ENCODE measurements at places on chromosomes 6 and 20.

DNA sequence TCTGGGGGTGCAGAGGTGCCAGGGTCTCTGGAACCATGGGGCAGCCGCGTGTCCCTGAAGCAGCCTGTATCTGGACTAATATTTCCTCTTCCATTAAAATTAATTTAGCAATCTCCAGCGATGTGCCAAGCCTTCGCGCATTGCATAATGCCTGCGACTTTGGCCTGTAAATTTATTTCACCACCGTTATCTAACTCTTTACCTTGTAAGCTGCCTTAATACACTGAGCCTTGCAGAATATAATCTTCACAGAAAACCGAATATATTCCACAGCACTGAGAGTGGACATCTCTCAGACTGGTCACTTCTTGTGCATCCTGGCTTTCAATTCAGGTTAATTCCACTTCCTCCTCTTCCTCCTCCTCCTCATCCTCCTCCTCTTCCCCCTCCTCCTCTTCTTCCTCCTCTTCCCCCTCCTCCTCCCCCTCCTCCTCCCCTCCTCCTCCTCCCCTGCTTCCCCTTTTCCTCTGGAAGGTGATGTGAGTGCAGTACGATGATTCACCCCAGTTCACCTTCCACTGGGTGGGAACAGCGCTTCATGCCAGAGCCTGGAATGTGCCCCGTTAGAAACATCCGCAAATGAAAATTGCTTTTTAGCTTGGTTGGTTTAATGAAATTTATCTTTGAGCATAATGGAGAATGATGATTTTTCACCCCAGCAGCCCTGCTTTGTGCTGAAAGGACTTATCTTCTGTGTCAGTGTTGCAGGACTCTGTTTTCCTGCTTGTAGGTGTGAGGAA is 101.4 kb downstream of the CDH4 start:
- DNase-seq, result no peak

DNA sequence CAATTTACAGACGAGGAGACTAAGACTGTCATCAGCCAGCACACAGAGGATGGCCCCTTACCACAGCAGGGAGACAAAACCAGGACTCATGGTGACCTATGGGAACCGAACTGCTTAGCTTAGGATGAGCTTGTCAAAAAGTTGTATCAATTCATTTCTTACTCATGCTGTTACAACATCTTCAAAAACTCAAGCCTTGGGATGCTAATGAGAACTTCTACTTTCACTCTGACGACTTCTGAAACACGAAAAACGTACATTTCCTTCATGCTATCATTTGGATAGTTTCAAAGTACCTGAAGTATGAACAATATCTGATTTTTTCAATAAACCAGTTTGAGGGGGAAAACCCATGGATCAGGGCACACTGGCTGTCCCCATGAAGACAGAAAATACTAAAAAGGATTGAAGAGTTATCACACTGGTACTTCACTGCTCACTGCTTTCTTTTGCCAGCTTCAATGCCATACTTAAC is 31.9 kb downstream of the HIVEP2 start:
- DNase-seq, result no peak

DNA sequence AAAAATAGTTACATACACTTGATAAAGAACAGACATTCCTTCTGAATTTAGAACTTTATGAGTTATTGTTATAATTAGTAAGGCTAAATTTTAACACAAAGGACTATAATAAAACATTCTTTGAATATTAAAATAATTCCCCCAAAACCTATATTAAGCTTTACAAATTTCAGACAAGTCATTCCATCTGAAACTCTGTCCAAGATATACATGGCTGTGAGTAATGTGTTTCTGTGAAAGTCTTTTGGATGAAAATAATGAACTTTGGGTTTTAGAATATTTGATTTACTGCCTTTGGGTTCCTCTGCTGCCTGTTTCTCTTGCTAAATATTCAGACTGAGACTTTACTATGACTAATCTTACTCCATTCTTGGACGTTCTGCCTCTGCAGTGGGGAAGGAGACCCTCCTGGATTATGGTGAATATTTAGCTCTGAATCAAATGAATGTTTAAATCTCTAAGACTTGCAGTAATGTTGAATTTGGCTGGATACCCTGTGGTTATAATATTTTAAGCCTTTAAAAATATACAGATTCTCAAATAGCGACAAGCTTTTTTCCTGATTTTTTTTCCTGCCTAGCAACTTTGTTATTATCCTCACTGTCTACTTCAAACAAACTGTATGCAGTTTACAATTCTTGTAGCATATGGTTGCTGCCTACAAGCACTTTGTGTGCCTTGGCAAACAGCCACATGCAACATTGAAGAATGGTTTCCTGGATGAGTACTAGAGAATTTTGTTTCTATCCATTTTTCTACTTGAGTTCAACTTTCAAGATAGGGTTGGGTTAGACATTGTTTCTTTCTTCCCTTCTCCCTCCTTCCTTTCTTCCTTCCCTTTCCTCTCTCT is 51.4 kb downstream of the TXLNB start:
- peak; percentile 44 for DNase-seq

DNA sequence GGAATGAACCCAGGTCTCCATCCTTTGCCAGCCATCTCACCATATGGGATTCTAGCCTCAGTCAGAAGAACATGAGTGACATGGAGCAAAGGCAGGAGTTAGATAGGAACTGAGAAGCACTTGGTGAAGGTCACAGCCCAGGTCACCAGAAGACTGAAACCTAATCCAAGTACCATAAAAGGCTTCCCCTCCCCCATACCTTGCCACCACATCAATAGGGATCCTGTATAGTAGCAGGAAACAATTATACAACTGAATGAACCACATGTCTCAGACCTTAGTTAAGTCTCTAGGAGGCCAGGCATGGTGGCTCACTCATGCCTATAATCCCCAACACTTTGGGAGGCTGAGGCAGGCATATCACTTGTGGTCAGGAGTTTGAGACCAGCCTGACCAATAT is 49.6 kb downstream of the KIZ start:
- no peak for DNase-seq

- no peak for DNase-seq
Measured at GRCh38 chr6:40187535-40188144, 253.4 kb upstream of the MOCS1 start.

DNA sequence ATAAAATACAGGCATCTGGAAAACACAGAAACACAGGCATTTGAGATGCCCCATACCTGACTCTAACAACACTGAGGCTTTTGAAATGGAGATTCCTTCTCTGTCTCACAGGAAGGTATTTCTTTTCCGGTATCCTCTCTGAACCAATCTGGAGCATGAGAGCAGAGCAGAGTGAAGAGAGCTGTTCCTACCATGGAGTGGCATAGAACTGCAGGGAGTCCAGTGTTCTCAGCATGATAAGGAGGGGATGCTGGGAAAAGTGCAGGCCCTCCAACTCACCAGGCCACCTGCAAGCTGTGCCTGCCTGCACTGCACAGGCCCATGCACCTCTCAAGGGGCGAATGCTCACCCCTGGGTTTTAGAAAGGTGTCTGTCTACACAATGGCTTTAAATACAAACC is 89.2 kb downstream of the FOXA2 start:
- no peak for DNase-seq

- no peak for DNase-seq
Measured at GRCh38 chr6:112881828-112882780, 535.0 kb downstream of the RFPL4B start.

DNA sequence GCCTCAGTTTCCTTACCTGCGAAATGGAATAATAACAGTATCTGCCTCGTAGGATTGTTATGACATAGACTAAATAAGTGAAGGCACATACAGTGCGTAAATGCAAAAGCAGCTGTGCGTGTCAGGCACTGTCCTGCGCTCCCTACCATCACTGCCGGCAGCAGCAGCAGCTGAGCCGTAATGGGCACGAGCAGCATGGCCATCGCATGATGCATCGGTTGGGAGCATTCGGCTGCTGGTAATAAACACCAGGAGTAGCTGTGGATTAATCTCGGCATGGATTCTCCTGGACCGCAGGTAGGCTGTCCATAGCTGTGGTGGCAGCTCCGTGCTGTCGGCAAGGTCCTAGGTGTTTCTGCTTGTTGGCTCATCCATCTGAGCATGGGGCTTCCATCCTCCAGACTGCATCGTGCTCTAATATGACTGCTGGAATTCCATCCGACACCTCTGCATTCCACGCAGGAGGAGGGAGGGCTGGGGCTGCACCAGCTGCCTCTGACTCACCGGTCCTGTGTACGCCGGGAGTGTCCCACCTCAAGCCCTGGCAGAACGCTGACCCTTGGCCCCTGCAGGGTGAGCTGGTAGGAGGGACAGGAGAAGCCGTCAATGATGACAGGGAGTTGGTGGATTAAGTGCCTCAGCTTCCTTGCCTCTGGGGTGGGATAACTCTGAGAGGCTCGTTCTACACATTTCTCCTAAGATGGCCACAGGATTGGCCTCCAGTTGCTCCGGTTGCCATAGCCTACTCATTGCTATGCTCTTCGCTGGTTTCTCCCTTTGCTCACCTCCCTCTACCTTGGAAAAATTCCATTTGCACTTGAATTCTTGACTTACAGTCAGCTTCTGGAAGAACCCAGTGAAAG is 100.9 kb upstream of the PMEPA1 start:
- DNase-seq, result no peak

DNA sequence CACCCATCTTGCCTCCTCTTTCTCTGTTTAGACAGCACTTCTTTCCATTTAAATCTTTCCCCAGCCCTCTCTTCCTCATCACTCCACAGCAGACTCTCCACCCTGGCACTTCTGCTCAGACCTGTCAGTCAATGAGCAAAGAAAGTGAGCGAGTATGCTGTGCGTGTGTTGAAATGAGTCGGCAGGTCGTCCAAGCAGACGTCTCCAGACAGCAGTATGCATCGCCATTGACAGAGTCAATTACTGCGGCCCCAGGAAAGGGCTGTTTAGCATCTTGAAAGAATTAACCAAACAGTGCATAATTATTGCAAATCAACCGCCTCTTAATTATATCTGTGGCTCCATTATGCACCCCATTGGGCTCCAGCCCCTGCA is 54.8 kb upstream of the KCNG1 start:
- DNase-seq, result no peak
